ENCODE measurements at places on chromosomes 16 and 17. TPM values are rescaled to one million over a fixed set of nuclear protein-coding genes. Genes with fewer than 3 reads are reported as not detected.

GRCh38 chr17:6938637-6939036, 57.2 kb upstream of the ALOX12 start:
- no peaks in the 10 kb centered on the region for H3K36me3 ChIP-seq
- no peaks in the 10 kb centered on the region for H3K27me3 ChIP-seq
- no peak overlapping the region for H3K4me3 ChIP-seq
- no peak for DNase-seq
- H3K4me1 ChIP-seq = no peaks in the 10 kb centered on the region

DNA sequence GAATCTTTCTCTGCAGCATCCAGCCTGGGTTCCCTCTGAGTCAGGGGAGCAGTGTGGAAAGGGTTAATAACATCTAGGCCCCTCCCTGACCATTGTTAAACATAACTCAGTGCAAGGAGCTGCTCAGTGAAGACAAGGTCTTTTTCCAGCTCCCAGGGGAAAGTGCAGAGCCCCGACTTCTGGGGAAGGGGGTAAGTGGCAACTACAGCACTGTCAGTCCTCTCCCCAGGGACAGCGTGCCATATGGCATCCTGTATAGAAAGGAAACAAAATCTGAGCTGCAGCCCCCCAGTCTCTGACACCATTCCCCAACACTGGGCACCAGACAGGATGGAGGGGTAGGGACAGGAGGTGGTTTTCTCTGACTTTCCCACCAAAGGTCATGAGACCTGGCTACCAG, 7.8 kb downstream of the MRPL27 start:
- H3K27me3 ChIP-seq = no peaks in the 10 kb centered on the region
- H3K36me3 ChIP-seq = peaks cover 57% of the 10 kb centered on the region
- H3K4me1 ChIP-seq = peaks cover 11% of the 10 kb centered on the region
- H3K4me3 ChIP-seq = no peak overlapping the region

- H3K36me3 ChIP-seq = peaks cover 99% of the 10 kb centered on the region
- H3K4me3 ChIP-seq = no peak overlapping the region
- no peaks in the 10 kb centered on the region for H3K27me3 ChIP-seq
- no peak for DNase-seq
These were observed 9.1 kb downstream of the TAOK2 start for GRCh38 chr16:29982560-29983419.

- H3K4me1 ChIP-seq = no peaks in the 10 kb centered on the region
- H3K27me3 ChIP-seq = peaks cover 2% of the 10 kb centered on the region
- no peak overlapping the region for H3K27ac ChIP-seq
- H3K36me3 ChIP-seq = no peaks in the 10 kb centered on the region
These were observed 2.5 kb downstream of the ITGAD start for GRCh38 chr16:31395647-31396046.

The CACNG3 gene
- not detected for total RNA-seq

DNA sequence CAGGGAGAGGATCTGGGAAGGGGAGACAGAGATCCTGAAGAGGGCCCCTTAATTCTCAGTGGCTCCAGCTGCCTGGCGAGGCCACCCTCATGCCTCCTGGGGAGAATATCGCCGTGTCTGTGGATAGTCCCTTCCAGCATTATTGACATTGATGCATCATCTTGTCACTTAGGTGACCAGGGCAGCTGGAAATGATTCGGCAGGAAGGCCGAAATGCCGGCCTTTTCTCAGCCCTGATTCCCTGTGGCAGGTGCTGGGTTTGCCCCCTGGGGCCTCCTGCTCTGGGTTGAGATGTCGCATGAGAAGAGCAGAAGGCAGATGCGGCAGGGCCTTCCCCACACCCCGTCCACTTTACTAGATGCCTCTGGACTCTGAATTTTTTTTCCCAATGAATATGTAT, 89.5 kb downstream of the RAP1GAP2 start:
- H3K27ac ChIP-seq = no peak overlapping the region
- peaks cover 3% of the 10 kb centered on the region for H3K27me3 ChIP-seq
- H3K4me3 ChIP-seq = no peak overlapping the region
- no peak for DNase-seq

The ZDHHC1 gene
- 20.4 TPM for total RNA-seq

The MSLN gene
- total RNA-seq = 0.31 TPM

DNA sequence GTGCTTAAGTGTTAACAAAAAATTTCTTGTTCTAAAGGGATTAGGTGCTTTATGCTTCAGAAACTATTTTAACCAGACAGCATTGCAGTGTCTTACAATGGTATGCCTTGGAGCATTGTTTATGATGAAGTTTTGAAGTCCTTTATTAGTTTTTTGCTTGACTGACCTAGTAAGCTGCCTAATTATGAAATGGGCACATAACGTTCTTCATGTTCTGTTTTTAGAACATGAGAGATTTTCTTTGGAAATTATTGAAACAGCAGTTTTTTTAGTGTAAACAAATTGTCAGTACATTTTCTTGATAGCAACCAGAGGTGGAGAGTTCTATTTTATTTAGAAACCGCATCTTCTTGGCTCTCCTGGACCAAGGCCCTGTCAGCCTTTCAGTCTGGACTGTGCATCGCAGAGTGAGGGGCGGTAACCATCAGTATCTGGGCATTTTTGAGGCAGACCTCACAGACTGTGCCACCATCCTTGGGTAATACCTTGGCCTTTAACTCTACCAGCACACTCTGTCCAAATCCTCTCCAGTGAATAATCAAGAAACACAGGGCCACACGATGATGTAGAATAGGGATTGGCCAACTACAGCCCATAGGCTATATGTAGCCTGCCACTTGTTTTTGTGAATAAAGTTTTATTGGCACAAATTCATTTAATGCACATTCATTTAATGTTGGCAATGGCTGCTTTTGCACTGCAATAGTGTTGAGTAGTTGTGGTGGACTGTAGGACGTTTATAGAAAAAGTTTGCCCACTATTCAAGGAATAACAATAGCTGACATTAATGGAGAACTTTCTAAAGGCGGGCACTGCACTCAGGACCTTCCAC, 81.1 kb downstream of the VPS35L start:
- H3K4me3 ChIP-seq = no peak overlapping the region
- DNase-seq = no peak
- H3K4me1 ChIP-seq = no peaks in the 10 kb centered on the region
- no peaks in the 10 kb centered on the region for H3K27me3 ChIP-seq
- no peak overlapping the region for H3K27ac ChIP-seq
- H3K36me3 ChIP-seq = peaks cover 42% of the 10 kb centered on the region

The SPOP gene
- total RNA-seq = 57.3 TPM

- H3K27me3 ChIP-seq = no peaks in the 10 kb centered on the region
- H3K27ac ChIP-seq = no peak overlapping the region
- peaks cover 9% of the 10 kb centered on the region for H3K4me1 ChIP-seq
- H3K36me3 ChIP-seq = no peaks in the 10 kb centered on the region
- peak; percentile 65 for DNase-seq
These were observed 27.1 kb downstream of the USP10 start for GRCh38 chr16:84726669-84727467.

The GLIS2 gene
- total RNA-seq = 6.5 TPM

- H3K4me3 ChIP-seq = no peak overlapping the region
- no peaks in the 10 kb centered on the region for H3K4me1 ChIP-seq
- no peak overlapping the region for H3K27ac ChIP-seq
- H3K27me3 ChIP-seq = no peaks in the 10 kb centered on the region
- no peak for DNase-seq
These were observed 31.6 kb downstream of the MYH10 start for GRCh38 chr17:8598913-8599312.

The EFNB3 gene
- 3.6 TPM for total RNA-seq

DNA sequence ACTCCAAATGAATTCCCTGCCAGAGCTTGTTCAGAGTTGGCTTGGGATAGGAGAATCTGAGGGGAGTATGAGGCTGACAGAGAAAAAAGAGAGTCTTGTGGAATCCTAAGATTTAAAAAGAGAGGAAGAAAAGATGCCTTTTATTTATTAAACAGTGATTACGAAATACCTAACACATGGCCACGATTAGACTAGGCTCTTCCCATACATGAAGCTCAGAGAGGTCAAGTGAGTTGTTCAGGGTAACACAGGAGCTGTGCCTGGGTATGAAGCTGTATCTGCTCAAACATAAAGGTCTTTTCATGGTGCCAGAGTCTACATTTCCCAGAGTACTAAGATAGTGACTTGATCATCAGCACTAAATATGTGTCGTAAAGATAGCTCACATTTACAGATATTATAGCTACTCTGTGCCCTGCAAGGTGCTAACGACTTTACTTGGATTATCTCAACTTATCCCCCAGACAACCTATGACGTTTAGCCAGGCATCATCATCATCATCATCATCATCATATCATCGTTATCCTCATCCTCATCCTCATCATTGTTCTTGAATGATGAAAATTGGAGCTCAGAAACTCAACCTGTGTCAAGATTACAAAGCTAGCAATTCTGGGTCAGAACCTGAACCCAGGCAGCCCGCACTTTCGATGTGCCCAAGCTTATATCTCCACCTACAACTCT, 500.8 kb downstream of the NPIPA7 start:
- H3K4me1 ChIP-seq = no peaks in the 10 kb centered on the region
- no peaks in the 10 kb centered on the region for H3K27me3 ChIP-seq
- no peak overlapping the region for H3K27ac ChIP-seq
- no peaks in the 10 kb centered on the region for H3K36me3 ChIP-seq
- DNase-seq = no peak

The HAGH gene
- total RNA-seq = 36.1 TPM
